Ammon's horn (tissue), 1 donor: ENCODE measurements at places on chromosomes 12 and 14.

GRCh38 chr14:49623941-49624839, 3.6 kb downstream of the MGAT2 start:
- DNase-seq: no peak

- no peak for DNase-seq
Measured at GRCh38 chr12:109962398-109962797, 33.8 kb downstream of the GIT2 start.

- DNase-seq: no peak
Measured at GRCh38 chr12:78612190-78612589, 252.4 kb upstream of the SYT1 start.

- DNase-seq: no peak
Measured at GRCh38 chr12:127230843-127231260, 1036.1 kb upstream of the TMEM132C start.

GRCh38 chr14:103385929-103386712, 906 bp downstream of the MARK3 start:
- no peak for DNase-seq

GRCh38 chr14:32011225-32011624, 65.9 kb upstream of the ARHGAP5 start:
- DNase-seq: no peak

- DNase-seq: no peak
Measured at GRCh38 chr14:68474741-68475140, 318.1 kb downstream of the ZFP36L1 start.

- no peak for DNase-seq
Measured at GRCh38 chr12:5960783-5961182, 15.7 kb upstream of the ANO2 start.

DNA sequence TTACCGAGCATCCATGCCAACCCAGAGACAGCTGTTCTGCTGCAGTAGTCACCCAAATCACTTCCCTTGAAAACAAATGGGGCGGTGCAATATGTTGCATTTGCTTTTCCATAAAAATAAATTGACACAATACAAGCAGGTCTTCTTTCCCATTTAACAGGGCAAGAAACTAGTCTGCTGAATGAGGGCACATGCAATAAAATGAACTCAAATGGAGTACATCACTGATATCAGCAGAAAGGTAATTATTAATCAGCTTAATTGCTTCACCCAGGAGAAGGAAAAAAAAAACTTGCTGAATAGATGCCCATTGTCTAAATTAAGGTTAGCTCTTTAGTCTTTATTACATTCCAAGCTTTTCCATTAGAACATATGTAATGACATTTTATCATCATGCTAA, 175.1 kb upstream of the GZMB start:
- DNase-seq: no peak

DNA sequence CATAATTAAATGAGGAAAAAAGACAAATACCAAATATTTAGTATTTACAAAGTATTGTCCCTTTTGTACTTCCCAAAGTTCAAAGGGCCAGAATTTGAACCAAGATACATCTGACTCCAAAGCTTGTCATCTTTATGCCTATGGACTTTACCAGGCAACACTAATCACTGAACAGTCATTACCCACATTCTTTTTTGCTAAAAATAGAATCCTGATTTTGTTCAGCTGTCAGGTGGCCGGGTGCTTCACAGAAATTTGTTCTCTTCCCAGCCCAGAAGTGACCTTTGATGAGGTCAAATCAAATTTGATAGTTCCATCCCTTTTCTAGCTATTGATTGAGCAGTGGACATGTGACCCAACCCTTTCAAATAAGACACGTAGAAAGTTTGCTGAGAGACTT, 121.6 kb downstream of the LLPH start:
- DNase-seq: no peak

GRCh38 chr12:119684711-119685369, 16.9 kb downstream of the PRKAB1 start:
- no peak for DNase-seq

DNA sequence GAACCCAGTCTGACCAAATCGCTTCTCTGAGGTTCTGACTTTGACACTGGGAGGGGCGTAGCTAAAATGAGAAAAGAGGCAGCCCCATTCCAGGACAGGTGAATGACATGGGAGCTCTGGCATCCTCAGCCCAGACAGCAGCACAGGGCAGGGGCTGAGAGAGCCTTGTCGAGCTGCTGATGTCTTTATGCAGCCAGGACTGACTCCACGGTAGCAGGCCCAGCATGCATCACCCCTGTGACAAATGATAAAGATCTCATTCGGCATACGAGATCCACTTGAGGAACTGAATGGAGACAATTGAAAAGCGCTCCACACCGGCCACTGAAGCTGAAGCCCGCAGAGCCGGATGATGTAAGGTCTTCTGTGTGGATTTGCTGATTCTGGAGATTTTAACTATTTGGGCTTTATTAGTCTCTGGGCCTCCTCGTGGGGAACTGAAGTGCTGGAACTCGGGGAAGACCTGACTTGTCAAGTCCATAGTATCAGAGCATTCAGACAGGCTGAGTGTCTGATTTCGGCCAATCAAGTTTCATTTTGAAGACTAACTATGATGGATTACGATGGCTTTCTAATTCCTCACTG, 56.9 kb upstream of the MAP1LC3B2 start:
- no peak for DNase-seq

DNA sequence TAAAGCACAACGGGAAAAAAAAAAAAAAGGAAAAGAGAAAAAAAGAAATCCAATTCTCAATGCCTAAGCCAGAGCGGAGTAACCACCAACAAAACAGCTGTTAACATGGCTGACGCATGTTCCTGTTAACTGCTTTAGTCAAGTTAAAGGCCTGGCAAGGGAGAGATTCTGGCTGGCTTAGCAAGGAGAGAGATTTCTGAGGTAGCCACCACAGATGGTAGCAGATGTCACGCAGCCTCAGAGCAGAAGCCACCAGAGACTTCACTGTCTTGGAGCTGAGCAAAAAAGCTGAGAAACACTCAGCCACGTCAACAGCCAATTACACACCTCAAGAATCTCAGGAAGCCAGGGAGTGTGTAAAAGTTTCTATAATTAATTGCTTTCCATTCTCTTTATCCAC, 87.1 kb downstream of the TMCC3 start:
- no peak for DNase-seq

- no peak for DNase-seq
Measured at GRCh38 chr14:106228541-106229158, 702.3 kb downstream of the TMEM121 start.

GRCh38 chr14:104280902-104281767, 142.7 kb downstream of the KIF26A start:
- DNase-seq: no peak

- DNase-seq: peak; percentile 96
Measured at GRCh38 chr12:14774074-14774905, 29.0 kb downstream of the WBP11 start.

DNA sequence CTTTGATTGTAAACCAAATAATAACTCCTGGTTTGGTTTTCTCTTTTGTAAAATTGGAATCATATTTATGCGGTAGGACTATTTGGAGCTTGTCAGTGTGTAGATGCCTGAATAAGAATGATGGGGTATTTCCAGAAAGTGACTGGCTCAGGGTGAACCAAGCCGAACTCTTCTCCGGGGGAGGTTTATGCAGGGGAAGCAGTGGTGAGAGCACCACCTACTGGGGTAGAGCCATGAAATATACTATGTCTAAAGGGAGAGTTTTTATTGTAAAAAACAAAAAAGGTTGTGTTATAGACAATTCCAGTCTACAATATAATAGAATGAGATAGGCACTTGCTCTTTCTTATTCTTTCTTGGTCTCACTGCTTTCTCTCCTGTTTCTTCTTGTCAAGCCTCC, 222.9 kb upstream of the SLC16A7 start:
- peak; percentile 22 for DNase-seq

GRCh38 chr12:130491421-130492357, 154.0 kb downstream of the PIWIL1 start:
- peak; percentile 12 for DNase-seq

DNA sequence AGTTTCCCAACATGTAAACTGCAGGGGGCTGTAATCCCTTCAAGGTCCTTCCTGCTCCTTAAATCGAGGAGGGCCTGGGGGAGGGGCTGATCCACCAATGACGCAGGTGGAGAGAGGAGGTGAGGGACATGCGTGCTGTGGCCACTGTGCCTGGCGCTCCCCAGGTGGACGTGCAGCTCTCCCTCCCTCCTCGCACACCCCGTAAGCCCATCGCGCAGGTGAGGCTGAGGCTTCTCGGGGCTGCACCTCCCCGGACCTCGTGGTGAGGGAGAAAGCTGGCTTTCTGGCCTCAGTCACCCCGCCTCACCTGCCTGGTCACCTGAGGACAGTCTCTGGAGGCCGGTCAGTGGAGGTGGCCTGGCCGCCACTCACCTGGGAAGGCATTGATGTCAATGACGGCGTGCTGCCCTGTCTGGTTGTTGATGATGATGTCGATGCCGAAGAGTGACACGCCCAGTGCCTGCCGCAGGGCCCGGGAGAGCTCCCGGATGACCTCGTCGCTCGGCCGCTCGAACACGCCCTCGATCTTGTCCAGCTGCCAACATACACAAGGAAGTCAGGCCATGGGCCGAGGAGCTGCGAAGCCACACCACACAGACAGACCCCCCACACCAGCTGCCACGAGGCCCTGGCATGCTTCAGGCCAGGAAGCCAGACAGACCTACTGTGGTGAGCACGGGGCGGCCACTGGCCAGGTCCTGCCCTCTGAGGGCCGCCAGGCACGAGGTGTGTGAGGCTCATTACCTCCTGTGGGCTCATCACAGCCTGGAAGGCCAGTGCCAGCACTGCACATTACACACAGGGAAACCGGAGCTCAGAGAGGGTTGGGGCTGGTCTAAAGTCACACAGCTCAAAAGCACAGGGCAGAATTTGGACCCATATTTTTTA, 23.3 kb downstream of the CHGA start:
- no peak for DNase-seq

- DNase-seq: peak; percentile 77
Measured at GRCh38 chr14:67674139-67674479, 323 bp downstream of the VTI1B start.
